Stimulated activated CD8-positive, alpha-beta memory T cell treated with anti-CD3 and anti-CD28 coated beads, Interleukin-7, amount 100 ng/mL, for 24 hours (primary cell): ENCODE measurements at places on chromosomes 2 and 18.

DNA sequence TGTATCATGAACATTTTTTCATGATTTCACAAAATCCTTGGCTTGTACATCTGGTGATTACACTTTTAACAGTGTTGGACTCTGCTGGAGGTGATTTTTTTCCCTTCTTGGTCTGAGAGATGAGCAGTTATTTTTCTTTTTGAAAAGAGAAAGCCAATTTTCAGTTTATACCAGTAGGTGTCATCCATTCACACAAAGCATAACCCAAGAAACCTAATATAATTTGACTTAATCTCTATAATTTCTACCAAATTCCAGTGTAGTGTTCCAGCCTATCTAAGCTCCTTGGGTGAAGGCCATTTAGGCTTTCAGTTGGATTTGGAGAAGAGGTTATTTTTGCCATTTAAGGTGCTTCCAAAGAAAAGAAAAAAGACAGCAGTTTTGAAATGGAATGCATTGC is 7.7 kb upstream of the ICOS start:
- no peak for DNase-seq

DNA sequence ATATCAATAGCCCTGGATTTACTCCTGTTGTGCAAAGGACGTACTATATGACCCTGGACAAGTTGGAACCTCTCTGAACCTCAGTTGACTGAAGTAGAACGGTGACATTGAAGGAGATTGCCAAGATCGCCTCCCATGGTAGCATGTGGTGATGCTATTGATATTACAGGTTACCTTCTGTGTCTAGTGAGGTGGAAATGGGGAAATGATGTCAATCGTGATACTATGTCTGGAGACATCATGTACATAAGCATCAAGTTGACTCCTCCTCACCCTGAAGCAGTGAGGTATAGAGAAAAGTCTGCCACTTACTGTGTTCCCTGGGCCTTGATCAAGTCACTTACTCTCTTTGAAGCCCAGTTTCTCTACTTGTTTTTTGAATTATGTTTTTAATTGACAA is 93.9 kb downstream of the KLF7 start:
- DNase-seq, result no peak

DNA sequence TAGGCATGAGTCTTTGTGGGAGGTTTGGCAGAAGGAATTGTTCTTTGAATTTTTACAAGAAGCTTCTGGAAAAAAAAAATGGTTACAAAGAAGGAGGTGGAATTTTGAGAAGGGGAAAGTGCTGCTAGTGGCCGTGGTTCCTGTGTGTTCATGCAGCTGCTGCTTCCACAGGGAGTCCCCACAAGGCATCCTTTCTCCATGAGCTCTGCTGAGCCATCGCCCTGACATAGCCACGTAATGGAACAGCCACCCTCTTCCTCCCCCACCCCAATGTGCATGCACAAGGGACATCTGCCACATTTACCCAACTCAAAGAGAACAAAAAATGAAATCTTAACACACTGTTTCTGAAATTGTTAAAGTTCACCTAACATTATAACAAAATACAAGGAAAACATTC is 529.7 kb downstream of the SATB2 start:
- DNase-seq, result no peak

DNA sequence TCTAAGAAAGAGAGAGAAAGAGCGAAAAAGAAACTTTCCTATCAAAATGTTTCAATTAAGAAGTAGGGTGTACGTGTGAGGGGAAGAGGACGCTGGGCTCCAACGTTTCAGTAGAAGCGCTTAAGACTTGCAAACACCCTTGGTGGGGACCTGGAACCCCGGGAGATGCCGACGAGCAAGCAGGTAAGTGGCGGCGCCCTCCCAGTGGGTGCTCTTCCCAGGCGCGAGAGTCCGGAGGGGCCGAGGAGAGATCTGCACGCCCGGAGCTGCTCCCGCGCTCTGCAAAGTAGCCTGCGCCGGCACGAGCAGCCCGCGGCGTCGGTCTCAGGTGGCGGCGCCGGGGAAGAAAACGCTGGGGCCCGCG is 678 bp upstream of the OTX1 start:
- no peak for DNase-seq

GRCh38 chr2:136582628-136583205 is 182.6 kb upstream of the THSD7B start:
- no peak for DNase-seq

GRCh38 chr2:218853766-218854165 is 5.8 kb upstream of the WNT6 start:
- DNase-seq, result no peak

GRCh38 chr2:197998702-197999101 is 194.3 kb downstream of the PLCL1 start:
- DNase-seq, result no peak

DNA sequence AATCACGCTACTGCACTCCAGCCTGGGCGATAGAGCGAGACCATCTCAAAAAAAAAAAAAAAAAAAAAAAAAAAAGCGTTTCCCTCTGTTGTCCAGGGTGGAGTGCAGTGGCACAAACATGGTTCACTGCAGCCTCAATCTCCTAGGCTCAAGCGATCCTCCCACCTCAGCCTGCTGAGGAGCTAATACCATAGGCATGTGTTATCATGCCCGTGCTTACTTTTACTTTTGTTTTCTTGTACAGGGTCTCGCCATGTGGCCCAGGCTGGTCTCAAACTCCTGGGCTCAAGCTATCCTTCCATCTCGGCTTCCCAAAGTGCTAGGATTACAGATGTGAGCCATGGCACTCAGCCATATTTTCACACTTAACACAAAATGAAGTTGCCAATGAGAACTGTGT is 37.5 kb downstream of the PSME4 start:
- no peak for DNase-seq

DNA sequence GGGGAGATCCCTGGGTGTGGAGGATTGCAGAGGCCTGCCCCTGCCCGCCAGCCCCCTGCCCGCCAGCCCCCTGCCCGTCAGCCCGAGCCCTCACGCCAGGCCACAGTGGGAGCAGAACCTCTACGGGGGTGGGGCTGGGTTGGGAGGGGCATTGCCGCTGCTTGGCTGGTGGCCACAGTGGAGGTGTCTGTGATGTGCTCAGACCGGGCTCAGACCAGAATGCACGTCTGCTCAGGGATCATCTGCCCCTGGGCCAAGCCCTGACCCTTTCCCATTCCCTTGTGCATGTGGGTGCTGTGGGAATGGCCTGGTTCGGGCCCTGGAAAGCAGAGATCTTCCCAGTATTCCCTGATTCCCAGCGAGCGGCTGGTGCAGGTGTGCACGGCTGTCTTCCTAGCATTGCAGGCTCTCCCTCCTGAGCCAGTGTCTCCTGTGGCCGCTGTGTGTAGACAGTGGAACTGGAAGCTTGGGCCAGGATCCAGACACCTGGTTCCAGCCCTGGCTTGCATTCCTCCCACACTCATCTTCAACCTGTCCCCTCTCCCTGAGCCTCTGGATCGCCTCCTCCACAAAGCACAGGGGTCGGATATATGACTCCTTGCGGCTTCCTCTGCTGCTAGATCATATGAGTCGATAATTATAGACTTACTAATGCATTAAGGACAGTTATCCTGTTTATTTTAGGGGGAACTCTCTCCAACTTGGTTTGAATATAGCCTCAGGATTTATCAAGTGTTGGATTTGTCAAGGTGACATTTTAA is 161.6 kb downstream of the LDLRAD4 start:
- DNase-seq, result no peak

DNA sequence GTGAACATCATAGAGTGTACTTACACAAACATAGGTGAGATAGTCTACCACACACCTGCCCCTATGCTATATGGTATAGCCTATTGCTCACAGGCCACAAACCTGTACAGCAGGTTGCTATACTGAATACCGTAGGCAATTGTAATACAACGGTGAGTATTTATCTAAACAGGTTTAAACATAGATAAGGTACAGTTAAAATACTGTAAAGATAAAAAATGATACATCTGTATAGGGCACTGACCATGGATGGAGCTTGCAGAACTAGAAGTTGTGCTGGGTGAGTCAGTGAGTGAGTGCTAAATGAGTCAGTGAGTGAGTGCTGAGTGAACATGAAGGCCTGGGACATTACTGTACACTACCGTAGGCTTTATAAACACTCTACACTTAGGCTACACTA is 267.0 kb upstream of the HS6ST1 start:
- DNase-seq, result no peak

- no peak for DNase-seq
Observed at GRCh38 chr2:214652473-214652872, 157.0 kb downstream of the BARD1 start.

- DNase-seq, result no peak
Observed at GRCh38 chr2:149021761-149022160, 16.7 kb upstream of the LYPD6B start.

- no peak for DNase-seq
Observed at GRCh38 chr18:42363446-42364441, 408.7 kb downstream of the PIK3C3 start.

DNA sequence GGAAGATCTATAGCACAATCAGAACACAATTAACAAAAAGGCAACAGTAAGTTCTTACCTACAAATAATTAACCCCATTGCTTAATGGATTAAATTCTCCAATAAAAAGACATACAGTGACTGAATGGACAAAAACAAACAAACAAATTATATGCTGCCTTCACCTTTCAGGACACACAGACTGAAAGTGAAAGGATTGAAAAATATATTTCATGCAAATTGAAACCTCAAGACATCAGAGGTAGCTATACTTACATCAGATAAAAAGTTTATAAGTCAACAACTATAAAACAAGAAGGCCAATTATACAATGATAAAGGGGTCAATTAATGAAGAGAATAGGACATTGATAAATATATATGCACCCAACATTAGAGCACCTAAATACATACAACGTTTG is 741.2 kb upstream of the FAM98A start:
- no peak for DNase-seq

GRCh38 chr2:58856100-58856499 is 615.0 kb upstream of the FANCL start:
- no peak for DNase-seq
